IMR-90 (cell line): ENCODE measurements at places on chromosomes 2 and 18. TPM values are rescaled to one million over a fixed set of nuclear protein-coding genes. Genes with fewer than 3 reads are reported as not detected.
A peak's percentile ranks its signal among the peaks of the same experiment; 100 is the strongest.

The PARD6G gene
- total RNA-seq, result 2.5 and 3.3 TPM in 2 replicates

The APOB gene
- under 0.01 TPM in 2 replicates for total RNA-seq

The GULP1 gene
- total RNA-seq, result 40.1 and 54.4 TPM in 2 replicates

The ST3GAL5 gene
- 16.8 and 18.6 TPM in 2 replicates for total RNA-seq

DNA sequence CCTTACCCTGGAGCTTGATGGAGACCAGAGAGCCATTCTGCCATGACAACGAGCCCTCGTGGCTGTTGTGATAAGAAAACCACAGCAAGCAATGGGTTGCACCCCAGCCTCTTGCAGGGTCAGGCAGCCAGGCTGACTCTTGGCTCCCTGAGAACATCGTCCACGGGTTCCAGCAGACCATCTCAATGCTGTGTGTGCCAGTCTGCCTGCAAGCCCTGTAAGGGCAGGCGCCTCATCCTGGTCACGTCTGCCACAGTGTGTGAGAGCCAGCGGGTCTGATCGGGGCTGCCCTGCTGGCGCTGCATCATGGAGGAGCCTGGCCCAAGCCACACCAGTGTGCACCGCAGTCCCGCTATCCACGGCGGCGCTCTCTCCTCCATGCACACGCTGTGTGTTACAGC is 71.0 kb upstream of the MGAT4A start:
- H3K36me3 ChIP-seq, result no peaks in the 10 kb centered on the region
- no peak overlapping the region for H3K4me3 ChIP-seq
- H3K27me3 ChIP-seq, result peaks cover 9% of the 10 kb centered on the region; the same call in 1 of the 2 replicates

DNA sequence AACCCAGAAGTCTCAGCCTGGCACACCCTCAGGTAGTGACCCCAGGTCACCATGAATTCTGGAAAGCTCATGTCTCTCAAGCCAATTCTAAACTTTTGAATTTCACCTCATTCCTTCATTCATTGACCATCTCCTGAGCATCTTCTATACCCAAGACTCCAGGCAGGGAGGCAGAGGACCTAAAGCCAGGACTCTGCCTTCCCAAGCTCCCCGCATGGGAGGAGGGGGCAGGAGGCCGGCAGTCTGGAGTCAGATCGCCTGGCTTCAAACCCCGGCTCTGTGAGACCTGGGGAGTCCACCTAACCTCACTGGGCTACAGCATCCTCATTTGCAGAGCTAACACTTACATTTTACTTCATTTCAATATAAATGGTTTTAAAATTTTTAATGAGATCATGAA is 59.0 kb downstream of the SMAD7 start:
- DNase-seq, result no peak
- peaks cover 8% of the 10 kb centered on the region for H3K4me1 ChIP-seq
- H3K4me3 ChIP-seq, result no peak overlapping the region
- H3K27ac ChIP-seq, result no peak overlapping the region
- H3K27me3 ChIP-seq, result no peaks in the 10 kb centered on the region

DNA sequence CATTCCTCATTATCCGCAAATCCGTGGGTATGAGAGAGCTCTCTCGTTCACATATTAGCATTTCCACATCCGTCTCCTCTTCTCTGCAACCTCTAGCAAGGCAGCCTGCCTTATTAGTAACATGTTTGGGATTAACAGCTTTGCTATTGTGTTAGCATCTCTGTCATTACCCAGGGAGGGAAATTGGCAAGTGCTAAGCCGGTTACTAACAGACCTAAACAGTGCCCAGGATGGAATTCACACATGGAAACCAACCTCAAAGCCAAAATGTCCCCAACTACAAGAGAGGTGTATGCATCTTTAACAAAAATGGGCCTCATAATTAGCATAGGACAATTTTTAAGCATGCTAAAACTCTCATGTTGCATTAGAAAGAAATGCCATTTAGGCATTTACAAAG is 309.0 kb upstream of the MEIS1 start:
- H3K4me1 ChIP-seq, result no peaks in the 10 kb centered on the region
- DNase-seq, result no peak
- no peak overlapping the region for H3K27ac ChIP-seq
- H3K4me3 ChIP-seq, result no peak overlapping the region

GRCh38 chr2:219723311-219723710 is 95.9 kb downstream of the SLC4A3 start:
- no peaks in the 10 kb centered on the region for H3K36me3 ChIP-seq
- no peak for DNase-seq
- H3K27ac ChIP-seq, result no peak overlapping the region
- no peaks in the 10 kb centered on the region for H3K27me3 ChIP-seq

DNA sequence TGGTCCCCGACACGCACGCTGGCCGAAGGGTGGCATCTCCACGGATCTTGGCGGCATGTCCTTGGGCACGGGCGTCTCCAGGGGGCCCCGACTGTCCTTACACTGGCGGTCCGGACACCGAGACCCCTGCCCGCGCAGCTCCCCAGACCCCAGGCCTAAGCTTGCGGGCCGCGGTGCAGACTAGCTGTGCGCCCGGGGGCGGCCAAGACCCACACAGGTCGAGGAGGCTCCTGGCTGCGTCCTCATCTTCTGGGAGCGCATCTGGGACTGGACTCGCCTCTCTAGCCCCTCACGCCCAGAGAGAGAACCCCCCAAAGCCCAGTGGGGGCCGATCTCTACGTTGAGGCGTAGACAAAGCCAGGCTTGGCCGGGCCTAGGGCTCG is 475 bp upstream of the TWIST2 start:
- DNase-seq, result no peak
- peak overlapping the region; percentile 90 for H3K4me3 ChIP-seq
- H3K4me1 ChIP-seq, result peaks cover 16% of the 10 kb centered on the region
- H3K27ac ChIP-seq, result peak overlapping the region; percentile 75
- H3K27me3 ChIP-seq, result no peaks in the 10 kb centered on the region
- H3K36me3 ChIP-seq, result peaks cover 3% of the 10 kb centered on the region

DNA sequence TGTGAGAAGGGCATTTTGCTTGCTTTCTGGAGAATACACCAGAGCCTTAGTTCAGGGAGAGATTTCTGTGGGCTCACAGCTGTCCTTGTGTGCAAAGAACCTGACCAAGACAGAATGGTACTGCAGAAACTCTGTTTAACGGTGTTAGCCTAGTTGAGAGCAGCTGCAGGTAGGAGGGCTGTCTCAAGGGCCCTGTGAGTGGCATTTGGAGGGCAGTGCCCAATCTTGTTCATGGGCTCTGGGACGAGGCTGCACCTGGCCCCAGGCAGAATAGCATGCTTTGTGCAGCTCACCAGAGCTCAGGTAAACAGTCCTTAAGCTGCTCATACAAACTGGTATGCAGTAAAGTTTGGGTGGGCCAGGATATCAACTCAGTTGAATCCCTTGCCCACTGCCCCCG is 16.9 kb upstream of the RGPD4 start:
- no peak overlapping the region for H3K27ac ChIP-seq
- no peak for DNase-seq
- H3K36me3 ChIP-seq, result no peaks in the 10 kb centered on the region
- no peak overlapping the region for H3K4me3 ChIP-seq
- no peaks in the 10 kb centered on the region for H3K4me1 ChIP-seq
- H3K27me3 ChIP-seq, result no peaks in the 10 kb centered on the region

DNA sequence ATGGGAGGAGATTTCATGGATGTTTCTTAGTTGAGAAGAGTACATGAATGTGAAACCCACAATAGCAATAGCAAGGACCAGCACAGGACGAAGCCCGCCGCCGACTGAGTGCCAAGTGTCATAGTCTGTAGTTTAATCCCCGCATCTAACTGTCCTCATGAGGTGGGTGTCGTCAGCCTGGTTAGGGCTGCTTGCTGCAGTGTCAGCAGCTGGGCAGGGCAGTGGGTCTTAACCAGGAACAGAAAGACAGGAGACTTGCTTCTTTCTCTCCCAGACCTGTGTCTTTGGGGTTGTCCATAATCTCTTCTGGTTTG is 146.6 kb downstream of the VAPA start:
- no peaks in the 10 kb centered on the region for H3K36me3 ChIP-seq
- H3K27ac ChIP-seq, result no peak overlapping the region
- no peaks in the 10 kb centered on the region for H3K27me3 ChIP-seq

- peaks cover 5% of the 10 kb centered on the region for H3K27me3 ChIP-seq
- no peaks in the 10 kb centered on the region for H3K36me3 ChIP-seq
- no peaks in the 10 kb centered on the region; the same call in 1 of the 2 replicates for H3K4me1 ChIP-seq
- H3K4me3 ChIP-seq, result no peak overlapping the region
- DNase-seq, result no peak
Observed at GRCh38 chr18:48323151-48323550, 86.0 kb downstream of the ZBTB7C start.

- H3K27me3 ChIP-seq, result no peaks in the 10 kb centered on the region
- H3K4me3 ChIP-seq, result no peak overlapping the region
- no peaks in the 10 kb centered on the region for H3K36me3 ChIP-seq
- peaks cover 3% of the 10 kb centered on the region; the same call in 1 of the 2 replicates for H3K4me1 ChIP-seq
- H3K27ac ChIP-seq, result no peak overlapping the region
- no peak for DNase-seq
Observed at GRCh38 chr2:203237346-203238238, 1.2 kb upstream of the CYP20A1 start.

DNA sequence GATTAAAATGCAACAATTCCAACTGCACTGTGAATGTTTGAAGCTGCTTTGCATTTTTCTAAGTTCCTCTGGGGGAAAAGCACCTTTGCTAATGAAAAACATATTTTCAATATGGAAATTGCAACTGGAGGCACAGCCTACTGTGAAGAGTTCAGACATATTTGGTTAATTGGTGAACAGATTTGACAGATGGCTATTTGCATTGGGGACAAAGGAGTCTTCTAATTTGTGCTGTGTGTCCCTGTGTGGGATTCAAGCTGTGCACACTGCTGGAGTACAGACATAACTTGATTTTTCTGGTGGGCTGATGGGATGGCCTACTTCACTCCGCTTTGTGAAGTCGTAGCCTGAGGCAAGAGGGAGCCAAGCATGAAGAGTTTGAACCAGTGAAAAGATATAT is 40.7 kb upstream of the ARHGAP25 start:
- no peaks in the 10 kb centered on the region for H3K36me3 ChIP-seq
- DNase-seq, result no peak
- peaks cover 38% of the 10 kb centered on the region for H3K27me3 ChIP-seq
- H3K4me1 ChIP-seq, result no peaks in the 10 kb centered on the region

DNA sequence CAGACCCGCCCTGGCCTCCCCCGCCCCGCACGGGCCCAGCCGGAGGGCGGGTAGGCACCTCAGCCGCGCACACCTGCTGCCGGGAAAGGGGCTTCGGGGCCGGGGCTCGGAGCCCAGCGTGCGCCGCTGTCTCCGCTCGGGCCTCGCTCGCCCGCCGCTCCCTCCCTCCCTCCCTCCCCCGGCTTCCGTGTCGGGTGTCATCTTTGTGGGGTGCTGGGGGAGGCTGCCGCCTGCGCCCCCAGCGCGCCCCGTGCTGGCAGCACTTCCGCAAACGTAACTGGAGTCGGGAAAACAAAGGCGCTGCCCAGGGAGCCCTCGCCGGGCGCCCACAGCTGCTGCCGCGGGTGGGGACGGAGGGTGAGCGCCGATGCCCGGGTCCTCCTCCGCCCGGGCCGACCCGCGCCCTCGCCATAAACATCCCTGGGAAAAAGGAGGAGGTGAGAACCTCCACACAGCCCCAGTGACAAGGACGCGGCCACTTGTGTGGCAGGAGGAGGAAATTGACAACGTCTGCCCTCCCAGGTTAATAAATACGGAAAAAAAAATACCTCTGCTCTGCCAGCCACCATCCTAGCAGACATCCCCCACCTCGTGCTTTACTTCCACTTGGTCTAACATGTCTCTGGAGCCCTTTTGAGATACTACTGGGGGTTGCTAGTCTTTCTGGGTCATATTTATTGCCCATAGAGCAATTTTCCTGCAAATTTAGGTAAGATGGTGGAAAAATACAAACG is 550 bp downstream of the MFSD6 start:
- no peak for DNase-seq
- peaks cover 2% of the 10 kb centered on the region; the same call in 1 of the 2 replicates for H3K4me1 ChIP-seq
- H3K36me3 ChIP-seq, result no peaks in the 10 kb centered on the region
- peaks cover 13% of the 10 kb centered on the region; the same call in 1 of the 2 replicates for H3K27me3 ChIP-seq

- peak; percentile 69 for DNase-seq
- H3K4me3 ChIP-seq, result no peak overlapping the region
- no peak overlapping the region for H3K27ac ChIP-seq
- no peaks in the 10 kb centered on the region for H3K4me1 ChIP-seq
- no peaks in the 10 kb centered on the region for H3K36me3 ChIP-seq
- peaks cover 5% of the 10 kb centered on the region; the same call in 1 of the 2 replicates for H3K27me3 ChIP-seq
Observed at GRCh38 chr18:49898421-49898820, 85.1 kb upstream of the ACAA2 start.

DNA sequence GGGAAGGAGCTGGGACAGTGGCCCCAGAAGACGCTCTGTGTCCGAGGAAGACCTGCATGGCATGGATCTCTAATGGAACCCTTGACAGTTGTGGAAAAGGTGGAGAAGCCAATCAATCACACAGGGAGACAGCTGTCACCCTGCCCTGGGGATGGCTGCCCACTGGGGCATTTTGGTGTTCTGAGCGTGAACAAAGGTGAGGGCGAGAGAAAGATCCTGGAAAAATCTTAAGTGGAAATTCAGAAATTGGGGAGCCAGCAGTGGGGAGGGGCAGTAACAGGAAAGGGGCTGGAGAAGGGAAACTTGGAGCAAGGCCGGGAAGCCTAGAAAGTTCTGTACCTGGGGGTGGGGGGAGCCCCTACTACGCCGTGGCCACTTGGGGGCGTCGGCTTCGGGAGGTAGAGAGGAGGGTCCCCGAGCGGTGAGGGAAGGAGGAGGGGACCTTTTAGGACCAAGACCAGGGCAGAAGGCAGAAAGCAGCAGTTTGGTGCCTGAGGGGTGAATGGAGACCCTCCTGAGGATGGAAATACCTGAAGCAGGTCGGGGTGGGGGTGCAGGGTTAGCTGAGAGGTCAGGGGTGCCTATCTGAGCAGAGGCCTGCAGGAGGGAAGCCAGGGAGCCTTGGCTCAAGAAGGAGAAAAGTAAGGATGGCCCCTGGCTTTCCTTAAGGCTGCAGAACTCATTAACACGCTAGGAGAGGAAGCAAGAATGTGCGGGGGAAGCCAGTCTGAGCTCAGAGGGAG is 30.0 kb downstream of the NGEF start:
- no peak overlapping the region for H3K4me3 ChIP-seq
- no peak overlapping the region for H3K27ac ChIP-seq
- peaks cover 8% of the 10 kb centered on the region for H3K4me1 ChIP-seq
- no peak for DNase-seq
- H3K27me3 ChIP-seq, result peaks cover 5% of the 10 kb centered on the region; the same call in 1 of the 2 replicates

- H3K27ac ChIP-seq, result no peak overlapping the region
- H3K4me3 ChIP-seq, result no peak overlapping the region
- no peaks in the 10 kb centered on the region for H3K27me3 ChIP-seq
- H3K36me3 ChIP-seq, result no peaks in the 10 kb centered on the region
- H3K4me1 ChIP-seq, result no peaks in the 10 kb centered on the region
- DNase-seq, result no peak
Observed at GRCh38 chr2:57990118-57990725, 56.4 kb upstream of the VRK2 start.

DNA sequence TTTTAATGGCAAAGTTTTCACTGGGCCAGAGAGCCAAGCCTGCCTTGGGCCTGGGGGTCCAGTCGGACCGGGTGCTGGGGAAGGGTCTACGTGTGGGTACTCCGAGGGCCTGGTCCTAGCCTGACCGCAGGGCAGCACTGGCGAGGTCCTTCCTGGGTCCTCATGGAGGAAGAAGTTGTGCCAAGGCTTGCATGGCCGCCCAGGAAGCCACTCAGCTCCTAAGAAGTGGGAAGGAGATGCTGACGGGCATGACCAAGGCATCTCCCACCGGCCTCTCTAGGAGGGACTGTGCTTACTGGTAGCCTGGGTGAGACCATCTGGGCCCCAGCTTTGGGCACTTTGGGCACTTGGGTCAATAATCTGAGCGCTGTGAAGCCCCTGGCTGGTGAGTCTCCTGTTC is 22.6 kb downstream of the CIB4 start:
- no peak overlapping the region for H3K4me3 ChIP-seq
- H3K27me3 ChIP-seq, result peaks cover 70% of the 10 kb centered on the region
- no peak overlapping the region for H3K27ac ChIP-seq
- DNase-seq, result no peak
- peaks cover 4% of the 10 kb centered on the region; the same call in 1 of the 2 replicates for H3K4me1 ChIP-seq
- H3K36me3 ChIP-seq, result no peaks in the 10 kb centered on the region
